Stimulated activated CD8-positive, alpha-beta memory T cell treated with anti-CD3 and anti-CD28 coated beads, Interleukin-12 subunit alpha, Interleukin-12 subunit beta, amount 100 ng/mL, for 4 hours (primary cell): ENCODE measurements at places on chromosomes 13 and 19.

DNA sequence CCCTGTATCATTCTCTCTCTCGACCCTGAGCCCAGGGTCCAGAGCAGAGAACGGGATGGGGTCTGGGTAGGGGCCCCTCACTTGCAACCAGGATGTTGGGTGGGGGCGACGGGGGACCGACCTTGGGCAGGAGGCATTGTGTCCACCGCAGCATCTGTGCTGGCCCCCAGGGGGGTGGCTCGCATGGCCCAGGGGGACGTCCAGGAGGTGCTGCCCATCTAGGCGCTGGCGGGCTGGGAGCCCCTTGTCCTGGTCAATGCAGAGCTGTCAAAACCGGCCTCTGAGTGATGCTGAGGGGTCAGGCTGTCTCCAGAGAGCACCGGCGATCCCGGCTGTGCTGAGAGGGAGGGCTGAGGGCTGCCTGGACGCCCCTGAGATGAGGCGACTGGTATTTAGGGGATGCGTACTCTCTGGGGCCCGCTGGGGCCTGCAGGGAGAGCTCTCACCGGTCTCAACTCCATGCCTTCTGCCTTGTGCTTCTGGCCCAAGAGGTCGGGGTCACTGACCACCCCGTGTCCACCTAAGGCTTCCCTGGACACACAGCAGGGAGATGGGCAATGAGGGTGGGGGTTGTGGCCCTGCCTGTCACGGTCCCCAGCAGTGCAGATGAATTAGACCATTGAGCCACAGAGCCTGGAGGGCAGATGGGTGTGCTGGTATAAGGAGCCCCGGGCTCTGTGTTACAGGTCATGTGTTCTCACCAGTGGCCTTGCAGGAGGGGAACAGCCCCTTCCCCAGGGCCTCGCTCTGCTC lies 8.6 kb downstream of the RPS9 start:
- DNase-seq: no peak

DNA sequence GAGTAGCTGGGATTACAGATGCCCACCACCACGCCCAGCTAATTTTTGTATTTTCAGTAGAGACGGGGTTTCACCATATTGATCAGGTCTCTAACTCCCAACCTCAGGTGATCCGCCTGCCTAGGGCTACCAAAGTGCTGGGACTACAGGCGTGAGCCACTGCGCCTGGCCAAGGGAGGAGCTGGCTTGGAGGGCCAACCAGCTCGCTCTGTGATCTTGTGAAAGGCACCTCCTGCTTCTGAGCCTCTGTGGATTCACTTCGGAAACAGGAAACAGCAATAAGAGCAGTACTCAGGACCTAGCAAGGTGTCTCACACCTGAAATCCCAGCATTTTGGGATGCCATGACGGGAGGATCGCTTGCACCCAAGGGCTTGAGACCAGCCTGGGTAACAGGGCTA lies 2.0 kb upstream of the ELL start:
- DNase-seq: no peak

DNA sequence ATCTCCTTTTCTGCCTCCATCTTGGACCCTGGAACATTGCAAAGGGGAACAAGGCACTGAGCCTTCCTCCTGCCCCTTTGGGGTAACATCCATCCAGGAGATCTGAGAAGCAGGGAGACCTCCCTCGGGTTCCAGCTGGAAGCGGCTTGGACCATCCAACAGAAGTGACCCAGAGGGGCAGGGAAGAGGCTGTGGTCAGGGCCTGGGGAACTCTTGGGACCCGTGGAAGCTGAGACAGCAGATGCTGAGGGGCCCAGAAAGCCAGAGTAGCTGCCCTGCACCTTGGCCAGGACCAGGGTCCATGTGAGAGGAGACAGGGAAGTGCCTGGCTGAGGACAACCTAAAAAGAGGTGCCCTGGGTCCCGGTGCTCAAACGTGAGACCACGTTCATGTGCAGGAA lies 21.9 kb upstream of the KCTD15 start:
- no peak for DNase-seq

DNA sequence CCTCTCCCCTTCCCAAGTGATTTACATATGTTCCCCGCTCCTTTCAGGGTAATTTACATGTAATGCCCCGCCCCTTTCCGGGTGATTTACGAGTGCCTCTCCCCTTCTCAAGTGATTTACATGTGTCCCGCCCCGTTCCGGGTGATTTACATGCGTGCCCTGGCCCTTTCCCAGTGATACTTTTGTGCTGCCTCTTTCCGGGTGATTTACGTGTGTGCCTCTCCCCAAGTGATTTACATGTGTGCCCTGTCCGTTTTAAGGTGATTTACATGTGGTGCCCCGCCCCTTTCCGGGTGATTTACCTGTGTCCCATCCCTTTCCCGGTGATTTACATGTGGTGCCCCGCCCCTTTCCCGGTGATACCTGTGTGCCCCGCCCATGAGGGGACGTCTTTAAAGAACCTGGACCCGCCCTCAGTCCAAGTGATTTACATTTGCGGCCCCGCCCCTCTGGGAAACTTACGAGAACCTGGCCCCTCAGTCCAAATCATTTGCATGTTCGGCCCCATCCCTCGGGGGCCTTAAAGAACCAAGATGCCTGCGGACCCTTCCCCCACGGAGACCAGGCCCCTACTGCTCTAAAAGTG lies 559 bp upstream of the LENG9 start:
- peak; percentile 51 for DNase-seq

- no peak for DNase-seq
These were observed 225.2 kb upstream of the TSHZ3 start for GRCh38 chr19:31574251-31574973.

- no peak for DNase-seq
These were observed 77.6 kb upstream of the STARD13 start for GRCh38 chr13:33362986-33363727.

DNA sequence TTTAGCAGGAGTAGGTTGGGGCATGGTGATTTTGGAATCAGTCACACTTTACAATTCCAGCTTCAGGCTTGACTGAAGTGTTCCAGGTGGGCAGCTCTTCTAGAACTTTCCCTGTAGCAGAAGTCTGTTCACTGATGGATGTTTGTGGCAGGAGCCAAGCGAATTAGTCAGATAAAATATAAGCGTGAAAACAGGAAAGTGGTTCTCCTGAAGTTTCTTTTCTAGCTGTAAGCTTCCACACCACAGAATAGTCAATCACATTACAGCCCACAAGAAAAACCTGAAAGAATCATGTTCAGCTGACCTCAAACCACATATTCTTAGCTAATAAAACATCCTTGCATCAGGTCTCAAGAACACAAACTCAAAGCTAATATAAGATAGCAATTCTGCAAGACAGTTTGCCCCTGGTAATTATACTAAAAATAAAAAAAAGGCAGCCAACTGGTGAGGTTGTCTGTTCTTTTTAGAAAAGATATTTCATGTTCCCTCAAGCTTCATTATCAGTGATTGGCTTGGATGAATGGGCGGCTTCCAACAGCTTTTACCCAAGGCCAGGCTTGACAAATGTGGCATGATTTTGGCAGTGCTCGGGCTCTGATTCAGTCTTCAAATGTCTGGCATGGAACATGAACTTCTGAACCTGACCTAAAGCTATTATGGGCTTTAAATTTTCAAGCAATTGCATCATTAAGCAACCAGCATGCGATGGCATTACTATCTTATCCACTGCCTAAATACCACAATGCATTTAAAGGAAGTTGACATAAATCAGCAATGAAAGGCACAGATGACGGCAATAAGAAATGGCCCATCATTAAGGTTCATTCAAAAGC lies 136.8 kb downstream of the DCLK1 start:
- no peak for DNase-seq

- no peak for DNase-seq
These were observed 12.4 kb upstream of the TINCR start for GRCh38 chr19:5580161-5580571.

DNA sequence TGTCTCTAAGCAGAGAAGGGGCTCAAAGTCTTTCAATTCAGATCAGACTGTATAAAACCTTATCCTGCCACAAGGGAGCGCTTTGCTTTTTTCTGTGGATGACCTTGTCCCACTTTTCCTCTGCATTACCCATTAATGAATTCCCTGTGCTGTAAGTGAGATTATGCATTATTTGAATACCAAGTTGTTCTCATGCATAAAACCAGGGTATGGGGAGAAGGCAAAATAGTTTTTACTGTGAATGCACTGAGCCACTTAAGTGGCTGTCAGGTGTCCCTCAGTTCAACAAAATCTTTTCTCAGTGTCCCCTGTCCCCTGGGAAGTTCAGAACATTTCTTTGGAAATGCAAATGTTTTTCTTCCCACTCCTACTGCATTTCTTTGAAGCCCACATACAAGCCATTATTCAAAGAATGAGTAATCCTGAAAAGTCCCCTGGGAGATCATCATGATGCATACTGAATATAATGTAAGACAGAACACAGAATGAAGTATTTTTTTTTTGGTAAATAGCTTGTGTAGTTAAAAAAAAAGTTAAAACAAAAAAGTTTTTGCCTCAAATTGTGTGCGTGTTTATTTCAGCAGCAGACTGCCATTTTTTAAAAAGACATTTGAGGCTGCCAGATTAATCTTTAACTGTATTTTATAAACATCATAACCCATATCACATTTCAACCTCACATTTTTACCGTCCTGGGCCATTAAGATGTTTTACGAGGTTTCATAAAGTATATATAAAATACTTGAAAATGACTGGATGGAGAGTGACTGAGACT lies 506.7 kb upstream of the PCDH9 start:
- DNase-seq: no peak

GRCh38 chr13:27370305-27370872 lies 54.0 kb upstream of the GTF3A start:
- DNase-seq: no peak
